ENCODE measurements at places on chromosomes 5 and 9.

GRCh38 chr5:132640613-132641012 lies 17.4 kb upstream of the IL13 start:
- DNase-seq = no peak

DNA sequence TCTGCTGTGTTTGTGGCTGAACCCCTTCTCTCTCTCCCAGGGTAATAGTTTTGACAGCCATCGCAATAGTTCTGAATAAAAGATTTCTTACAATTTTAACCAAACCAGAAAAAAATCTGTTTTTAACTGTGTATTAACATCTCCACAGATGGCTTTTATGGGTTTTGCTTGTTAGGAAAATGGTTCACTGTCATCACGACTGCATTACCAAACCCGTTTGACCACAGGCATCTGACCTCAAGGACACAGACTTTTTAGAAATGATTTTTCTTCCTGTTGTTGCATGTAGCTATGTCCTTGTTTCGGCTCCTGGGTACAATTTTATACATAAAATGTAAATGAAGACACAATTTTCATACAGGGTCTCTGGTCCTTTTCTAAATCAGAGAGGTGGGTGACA lies 316.1 kb downstream of the IRX1 start:
- DNase-seq = no peak

GRCh38 chr9:8401961-8402705 lies 602.6 kb upstream of the DMAC1 start:
- DNase-seq = no peak

GRCh38 chr5:13188371-13188770 lies 756.1 kb downstream of the DNAH5 start:
- DNase-seq = no peak

DNA sequence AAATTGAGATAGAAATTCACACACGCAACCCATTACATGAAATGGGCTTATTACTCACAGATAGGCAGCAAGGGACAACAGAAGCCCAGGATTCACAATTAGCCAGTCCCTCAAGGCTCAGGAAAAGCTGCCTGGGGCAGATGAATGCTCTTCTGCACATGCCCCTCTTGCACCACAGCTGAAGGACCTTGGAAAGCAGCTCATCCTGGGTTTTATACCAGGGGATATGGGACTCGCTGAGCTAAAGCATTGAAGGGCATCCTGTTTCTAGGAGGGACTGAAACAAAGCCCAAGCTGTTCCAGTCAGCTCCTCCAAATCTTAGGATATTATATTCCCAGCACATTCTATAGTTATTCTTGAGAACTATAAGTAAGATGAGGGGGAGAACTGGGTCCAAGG lies 15.7 kb upstream of the TTC1 start:
- no peak for DNase-seq

GRCh38 chr9:122221183-122221811 lies 7.5 kb downstream of the LHX6 start:
- DNase-seq = no peak

DNA sequence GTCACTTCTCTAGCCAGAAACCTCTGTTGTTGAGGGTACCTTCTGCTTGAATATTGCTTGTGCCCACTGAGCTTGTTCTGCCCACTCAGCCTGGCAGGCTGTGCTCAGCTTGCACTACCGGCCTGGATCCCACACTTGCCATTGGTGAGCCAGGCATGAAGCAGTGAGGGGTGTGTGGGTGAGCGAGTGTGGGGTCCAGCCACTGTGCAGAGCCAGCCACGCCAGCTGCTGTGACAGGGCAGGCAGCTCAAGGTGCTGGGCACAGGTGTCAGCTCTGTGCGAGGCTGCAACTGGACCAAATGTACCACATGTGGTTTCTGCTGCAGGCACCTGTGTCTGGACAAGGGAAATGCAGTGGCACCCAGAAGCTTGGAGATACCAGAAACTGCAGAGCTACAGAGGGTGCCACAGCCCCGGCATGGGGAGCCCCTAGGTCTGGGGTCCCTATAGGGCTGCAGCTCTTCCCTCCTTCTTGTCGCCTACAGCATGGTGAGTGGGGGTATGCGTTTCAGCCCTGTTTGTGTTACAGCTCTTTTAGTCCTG lies 305.1 kb upstream of the RIOK2 start:
- DNase-seq = no peak

- no peak for DNase-seq
These were observed 162.9 kb downstream of the TSSK1B start for GRCh38 chr5:113271745-113272454.

GRCh38 chr5:170576602-170577535 lies 73.0 kb downstream of the KCNIP1 start:
- no peak for DNase-seq

DNA sequence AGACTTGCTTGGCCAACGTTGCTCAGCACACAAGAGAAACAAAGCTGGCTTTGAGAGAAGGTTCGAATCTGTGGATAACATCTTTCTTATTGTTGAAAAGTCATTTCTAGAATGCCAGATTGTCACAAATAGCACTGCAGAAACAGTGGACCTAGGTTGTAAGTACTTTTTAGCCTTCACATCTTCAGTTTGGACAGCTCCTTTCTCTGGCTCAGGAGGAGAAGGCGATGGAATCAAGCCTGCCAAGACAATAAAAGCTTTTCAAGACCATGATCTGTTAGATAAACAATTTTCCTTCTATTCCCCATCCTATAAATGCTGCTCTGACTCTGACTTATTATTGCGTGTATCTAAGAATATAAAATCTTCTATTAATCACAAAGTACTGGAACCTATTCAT lies 615.2 kb upstream of the SEMA6A start:
- DNase-seq = no peak

GRCh38 chr9:83537331-83538171 lies 650 bp downstream of the FRMD3 start:
- DNase-seq = no peak

GRCh38 chr5:37665272-37665671 lies 174.6 kb downstream of the GDNF start:
- DNase-seq = no peak

DNA sequence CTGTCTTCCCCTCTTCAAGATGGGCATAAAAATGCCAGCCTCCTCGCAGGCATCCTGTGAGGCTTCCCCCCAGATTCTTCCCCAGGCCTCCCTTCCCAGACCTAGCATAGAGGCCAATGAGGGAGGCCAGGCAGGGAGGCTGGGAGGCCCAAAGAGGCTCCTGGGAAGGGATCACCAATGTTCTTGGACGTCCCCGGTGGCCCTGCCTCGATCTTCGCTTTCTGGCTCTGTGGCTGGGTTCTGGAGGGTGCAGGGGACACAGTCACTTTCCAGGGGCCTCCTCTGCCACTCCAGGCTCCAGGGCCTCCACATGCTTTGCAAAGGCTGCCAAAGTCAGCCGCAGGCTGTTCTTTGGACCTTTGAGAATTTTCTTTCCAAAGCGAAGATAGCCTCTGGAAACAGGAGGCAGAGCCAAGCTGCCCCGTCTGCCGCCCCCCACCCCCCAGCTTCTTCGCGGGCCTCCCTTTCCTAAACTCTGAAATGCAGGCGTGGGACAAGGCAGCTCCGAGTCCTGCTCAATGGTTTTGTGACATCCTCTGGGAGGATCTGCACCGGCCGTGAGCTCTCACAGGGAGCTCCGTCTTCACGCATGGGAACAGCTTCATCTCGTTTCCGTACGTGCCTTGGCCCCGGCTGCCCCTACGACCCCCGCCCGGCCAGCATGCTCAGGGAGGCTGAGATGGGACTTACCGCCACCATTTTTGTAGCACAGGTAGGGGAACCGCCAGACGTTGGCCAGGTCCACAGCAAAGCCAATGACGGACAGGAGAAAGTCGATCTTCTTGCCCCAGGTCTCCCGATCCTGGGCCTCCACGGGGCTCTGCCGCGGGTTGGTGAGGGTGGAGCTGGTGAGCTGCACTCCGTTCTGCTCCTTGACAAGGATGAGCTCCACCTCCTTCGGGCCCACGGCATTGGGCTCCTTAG lies 2.8 kb downstream of the SLC6A3 start:
- DNase-seq = no peak

DNA sequence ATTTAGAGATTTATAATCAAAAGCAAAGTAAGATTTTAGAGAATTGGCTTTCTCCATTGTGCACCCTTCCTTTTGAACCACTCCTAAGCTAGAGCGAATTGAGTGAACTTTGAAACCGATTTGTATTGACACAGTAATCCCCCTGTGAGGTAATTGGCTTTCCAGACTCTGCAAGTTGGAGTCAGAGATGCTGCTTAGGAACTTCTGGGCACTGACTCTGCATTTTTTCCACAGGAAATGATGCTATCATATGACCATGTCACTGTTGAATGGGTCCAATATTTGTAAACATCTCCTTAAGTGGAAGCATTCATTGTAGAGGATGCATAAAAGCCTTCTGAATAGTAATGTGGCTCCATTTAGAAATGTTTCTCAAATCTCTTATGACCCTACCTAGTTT lies 394.4 kb upstream of the ZNF608 start:
- no peak for DNase-seq

DNA sequence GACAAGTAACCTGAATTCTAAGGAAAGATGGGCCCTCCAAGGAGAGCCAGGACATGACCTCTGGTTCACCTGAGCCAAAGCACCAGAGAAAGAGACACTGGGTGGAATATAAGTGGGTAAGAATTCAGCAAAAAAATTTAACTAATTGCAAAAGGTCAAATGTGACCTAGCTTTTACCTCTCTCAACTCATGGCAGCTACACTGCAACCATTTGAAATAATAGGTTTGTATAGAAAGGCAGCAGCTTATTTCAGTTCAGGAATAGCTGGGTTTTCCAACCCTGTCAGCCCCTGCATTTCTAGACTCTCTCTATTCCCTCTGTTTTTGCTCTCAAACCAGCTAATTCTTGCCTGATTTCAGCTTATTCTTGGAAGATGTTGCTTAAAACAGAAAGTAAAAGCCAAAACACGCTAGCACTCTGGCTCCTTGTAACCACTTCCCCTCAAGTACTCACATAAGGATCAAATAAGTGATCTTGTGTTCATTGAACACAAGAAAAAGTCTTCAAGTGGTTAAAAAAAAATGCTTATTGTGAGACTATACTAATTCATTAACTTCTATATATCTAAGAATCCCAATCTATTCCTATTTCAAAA lies 101.1 kb upstream of the NR4A3 start:
- DNase-seq = no peak

DNA sequence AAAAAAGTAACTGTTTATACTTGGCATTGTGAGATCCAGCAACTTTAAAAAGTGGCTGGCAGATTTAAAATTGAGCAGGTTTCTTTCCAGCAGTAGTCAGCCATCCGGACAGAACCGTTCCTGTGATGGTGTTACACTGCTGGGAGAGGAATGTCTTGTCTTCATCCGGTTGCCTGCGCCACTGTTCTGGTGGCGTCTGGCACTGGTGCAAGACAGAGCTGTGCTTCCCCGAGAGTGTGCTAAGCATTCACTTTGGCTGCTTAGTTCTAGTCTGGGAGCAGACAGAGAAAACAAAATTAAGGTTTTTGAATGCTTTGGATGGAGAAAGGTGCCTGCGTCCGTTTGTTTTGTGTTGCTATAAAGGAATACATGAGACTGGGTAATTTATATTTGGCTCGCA lies 35.5 kb upstream of the CREBRF start:
- no peak for DNase-seq

GRCh38 chr5:165163861-165164260 lies 1658.4 kb downstream of the MAT2B start:
- no peak for DNase-seq

- DNase-seq = no peak
These were observed 905 bp downstream of the CDK9 start for GRCh38 chr9:127786773-127787104.

GRCh38 chr5:114830114-114830513 lies 339.6 kb downstream of the TRIM36 start:
- DNase-seq = no peak

GRCh38 chr5:97601651-97602050 lies 418.6 kb upstream of the RIOK2 start:
- no peak for DNase-seq

DNA sequence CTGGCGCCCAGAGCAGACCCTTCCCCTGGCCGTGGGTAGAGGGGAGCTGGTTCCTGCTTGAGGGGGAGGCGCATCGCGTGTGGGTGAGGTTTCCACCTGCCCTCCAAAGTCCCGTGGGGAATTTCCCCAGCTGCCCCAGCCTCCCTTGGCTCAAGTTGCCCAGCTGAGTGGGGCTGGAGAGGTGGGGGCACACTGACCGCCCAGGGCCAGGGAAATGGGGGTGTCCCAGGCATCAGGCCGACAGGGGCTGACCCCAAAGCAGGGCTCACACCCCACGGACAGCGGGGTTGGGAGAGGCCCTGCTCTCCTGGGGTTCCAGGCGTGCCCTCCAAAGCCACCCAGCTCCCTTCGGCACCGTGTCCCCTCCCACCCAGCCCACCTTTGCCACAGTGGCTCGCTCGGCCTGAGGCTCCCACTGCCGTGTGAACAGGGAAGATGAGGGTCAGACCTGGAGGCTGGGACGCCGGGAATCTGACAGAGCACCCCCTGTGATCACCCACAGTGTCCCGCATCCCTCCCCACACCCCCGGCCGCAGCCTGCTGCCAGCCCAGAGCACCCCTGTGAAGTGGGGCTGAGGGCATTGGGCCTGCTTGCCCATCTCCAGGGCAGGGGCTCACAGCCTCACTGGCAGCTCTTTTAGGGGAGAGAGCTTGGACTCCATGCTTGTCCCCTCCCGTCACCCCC lies 933 bp upstream of the EGFL7 start:
- DNase-seq = no peak

GRCh38 chr5:177524941-177525655 lies 8.3 kb upstream of the DDX41 start:
- DNase-seq = no peak

- no peak for DNase-seq
These were observed 577.9 kb downstream of the ISL1 start for GRCh38 chr5:51961154-51961562.

GRCh38 chr9:123121457-123121856 lies 88.0 kb downstream of the GPR21 start:
- DNase-seq = no peak

- DNase-seq = peak; percentile 29
These were observed 14.1 kb upstream of the SFXN1 start for GRCh38 chr5:175464074-175464941.

DNA sequence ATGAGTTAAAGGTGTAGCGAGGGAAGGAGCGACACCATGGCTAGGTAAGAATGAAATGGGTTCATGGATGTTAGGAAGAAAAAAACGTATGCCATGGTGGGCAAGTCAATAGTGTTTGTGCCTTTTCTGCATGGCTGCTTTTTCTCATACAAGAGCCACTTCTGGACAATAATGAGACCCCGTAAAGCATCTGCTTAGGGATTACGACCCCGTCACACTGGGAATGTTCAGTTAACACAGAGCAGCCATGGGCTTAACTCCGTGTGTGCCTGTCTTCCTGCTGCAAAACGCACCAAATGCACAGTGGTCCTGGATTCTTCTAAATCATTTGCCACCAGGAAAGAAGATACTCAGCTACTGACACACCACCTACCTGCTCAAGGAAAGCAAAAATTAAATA lies 81.8 kb downstream of the NFIB start:
- DNase-seq = no peak

- no peak for DNase-seq
These were observed 11.8 kb upstream of the FCN1 start for GRCh38 chr9:134929193-134930158.

Measured in activated T-helper 1 cell treated with anti-CD3 and anti-CD28 coated beads, Interleukin-2, amount 50 U/mL, for 16 hours (primary cell).